ENCODE measurements at places on chromosomes 4 and X.

- no peak for DNase-seq
Observed at GRCh38 chrX:10167573-10167972, 10.8 kb downstream of the CLCN4 start.

DNA sequence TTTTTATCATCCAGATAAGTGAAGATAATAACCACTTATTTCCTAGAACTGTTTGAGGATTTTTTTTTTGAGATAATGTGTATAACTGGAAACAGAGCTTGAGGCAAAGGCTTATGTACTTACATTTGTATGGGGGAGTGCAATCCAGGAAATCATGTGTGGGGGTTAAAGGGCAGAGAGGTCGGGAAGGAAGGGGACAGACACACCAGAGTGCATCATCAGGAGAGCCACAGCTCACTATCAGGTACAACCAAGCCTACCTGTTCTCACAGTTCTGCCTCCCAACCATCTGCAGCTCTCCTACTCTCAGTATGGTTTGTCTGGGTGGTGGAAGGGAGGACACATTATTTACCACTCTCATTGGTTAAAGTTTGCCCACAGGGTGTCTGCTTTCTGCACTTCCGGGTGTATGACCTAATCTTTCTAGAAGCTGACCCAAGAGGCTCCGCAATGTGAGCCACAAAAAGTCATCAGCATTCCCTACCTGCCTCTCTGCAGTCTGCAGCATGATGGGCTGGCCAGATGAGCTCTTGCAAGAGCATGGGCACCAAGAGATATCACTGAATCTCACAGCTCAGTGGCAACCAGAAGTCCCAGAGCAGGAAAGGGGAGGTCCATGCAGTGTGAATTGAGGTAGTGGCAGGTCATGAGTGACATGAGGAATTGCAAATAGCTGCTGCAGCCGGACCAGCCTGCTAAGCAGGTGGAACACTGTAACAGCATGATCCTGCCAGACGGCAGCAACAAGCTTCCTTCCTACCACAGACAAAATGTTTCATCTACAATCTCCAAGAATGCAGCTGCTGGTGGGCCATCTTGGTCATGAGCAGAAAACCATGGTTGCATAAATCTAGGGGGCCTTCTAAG is 36.9 kb upstream of the SPRY1 start:
- DNase-seq: no peak

DNA sequence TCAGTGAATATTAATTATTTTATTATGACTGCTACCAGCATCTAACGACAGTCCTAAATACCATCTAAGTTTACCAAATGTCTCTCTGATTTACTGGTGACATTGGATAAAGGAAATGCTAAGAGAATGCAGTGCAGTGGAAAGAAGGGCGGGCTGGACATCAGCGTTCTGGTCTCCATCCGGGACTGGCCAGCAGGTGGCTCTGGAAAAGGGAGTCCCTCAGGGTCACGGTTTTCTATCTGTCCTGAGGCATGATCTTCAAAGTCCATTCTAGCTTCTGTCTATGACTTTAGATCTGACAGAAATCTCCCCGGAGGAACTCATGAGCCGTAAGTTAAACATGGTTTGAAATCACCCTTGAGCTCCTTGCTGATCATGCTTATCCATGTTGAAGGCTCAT is 3.3 kb downstream of the TRIM2 start:
- no peak for DNase-seq

GRCh38 chr4:83262682-83263081 is 21.9 kb downstream of the COQ2 start:
- no peak for DNase-seq

GRCh38 chr4:116755051-116755450 is 330.3 kb downstream of the TRAM1L1 start:
- DNase-seq: no peak

GRCh38 chr4:74504212-74504611 is 59.3 kb downstream of the AREG start:
- DNase-seq: no peak

All from cortex of kidney (tissue), 1 donor.